Activated CD4-positive, alpha-beta T cell treated with anti-CD3 and anti-CD28 coated beads, Interleukin-2, amount 50 U/mL, for 4 hours (primary cell): ENCODE measurements at places on chromosomes 1 and 21.

DNA sequence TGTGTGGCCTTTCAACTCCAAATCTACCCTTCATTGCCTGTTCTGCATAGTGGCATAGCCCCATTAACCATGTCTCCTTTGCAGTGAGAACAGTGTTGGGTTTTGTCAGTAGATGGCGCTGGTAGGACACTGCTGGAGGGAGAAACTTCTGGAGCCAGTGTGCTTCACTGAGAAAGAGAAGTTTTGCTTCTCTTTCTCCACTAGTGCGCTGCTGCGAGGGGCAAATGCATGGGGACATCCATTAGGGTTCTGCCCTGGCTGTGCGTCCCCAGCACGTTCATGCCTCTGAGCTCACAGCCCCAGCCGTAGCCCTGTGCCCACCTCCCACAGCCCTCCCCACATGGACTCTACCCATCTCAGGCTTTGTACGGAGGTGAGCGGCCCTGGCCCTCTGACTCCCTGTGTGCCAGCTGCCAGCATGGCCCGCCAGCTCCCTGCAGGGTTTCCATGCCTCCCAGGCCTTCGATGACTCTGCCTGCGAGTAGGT lies 53.1 kb downstream of the RIMS3 start:
- DNase-seq = peak; percentile 71

- no peak for DNase-seq
Measured at GRCh38 chr21:25501462-25501861, 105.8 kb downstream of the MRPL39 start.

- no peak for DNase-seq
Measured at GRCh38 chr1:230068952-230069684, 2.1 kb downstream of the GALNT2 start.

- DNase-seq = no peak
Measured at GRCh38 chr1:1510912-1511532, 940 bp upstream of the ATAD3A start.

GRCh38 chr1:165376811-165377311 lies 20.3 kb upstream of the LMX1A start:
- DNase-seq = no peak

GRCh38 chr1:247204177-247204647 lies 32.4 kb upstream of the ZNF124 start:
- no peak for DNase-seq

DNA sequence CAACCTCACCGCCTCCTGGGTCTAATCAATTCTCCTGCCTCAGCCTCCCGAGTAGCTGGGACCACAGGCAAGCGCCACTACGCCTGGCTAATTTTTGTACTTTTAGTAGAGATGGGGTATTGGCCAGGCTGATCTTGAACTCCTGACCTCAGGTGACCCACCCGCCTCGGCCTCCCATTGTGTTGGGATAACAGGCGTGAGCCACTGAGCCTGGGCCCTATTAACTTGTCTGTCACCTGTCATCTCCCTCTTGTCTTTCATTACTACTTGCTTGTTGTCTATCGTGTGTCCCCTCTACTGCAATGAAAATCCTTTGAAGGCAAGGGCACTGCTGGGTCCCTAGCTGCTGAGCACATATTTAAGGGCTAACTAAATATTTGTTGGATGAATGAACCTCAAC lies 3.4 kb downstream of the UQCRHL start:
- no peak for DNase-seq

- DNase-seq = peak; percentile 24
Measured at GRCh38 chr1:231626951-231627614, 493 bp downstream of the DISC1 start.

DNA sequence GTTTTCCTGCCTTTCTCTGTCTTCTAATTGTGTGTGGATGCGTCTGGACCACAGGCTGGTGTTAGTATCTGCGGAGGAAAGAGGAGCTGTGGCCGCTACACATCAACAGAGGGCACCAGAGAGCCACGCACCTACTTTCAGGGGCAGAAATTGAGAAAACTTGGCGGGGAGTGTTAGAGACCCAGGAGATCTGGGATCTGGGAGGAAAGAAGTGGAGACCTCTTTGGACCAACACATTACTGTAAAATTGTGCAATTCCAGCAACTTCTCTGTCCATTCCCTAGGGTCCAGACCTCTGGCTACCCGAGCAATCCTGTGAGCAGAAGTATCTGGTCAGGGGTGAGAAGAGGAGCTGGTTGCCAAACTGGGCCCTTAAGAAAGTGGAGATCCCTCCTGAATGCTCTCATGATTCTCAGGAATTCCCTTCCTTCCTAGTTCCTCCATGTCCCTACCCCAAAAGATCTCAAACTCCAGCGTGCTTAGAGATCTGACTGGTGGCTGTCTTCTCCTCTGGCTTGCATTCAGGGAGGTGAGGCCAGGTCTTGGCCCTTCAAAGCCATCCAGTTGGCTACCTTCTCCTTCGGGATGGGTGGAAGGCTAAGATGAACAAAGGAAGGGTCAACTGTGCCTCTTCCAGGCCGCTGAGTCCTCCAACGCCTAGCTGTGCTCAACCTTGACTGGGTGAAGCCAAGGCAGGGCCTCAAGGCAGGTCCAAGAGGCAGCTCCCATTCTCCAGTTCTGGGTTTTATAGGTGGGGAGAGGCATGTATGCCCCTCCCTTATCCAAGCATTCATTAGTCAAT lies 1.2 kb upstream of the KIRREL1 start:
- peak; percentile 14 for DNase-seq

DNA sequence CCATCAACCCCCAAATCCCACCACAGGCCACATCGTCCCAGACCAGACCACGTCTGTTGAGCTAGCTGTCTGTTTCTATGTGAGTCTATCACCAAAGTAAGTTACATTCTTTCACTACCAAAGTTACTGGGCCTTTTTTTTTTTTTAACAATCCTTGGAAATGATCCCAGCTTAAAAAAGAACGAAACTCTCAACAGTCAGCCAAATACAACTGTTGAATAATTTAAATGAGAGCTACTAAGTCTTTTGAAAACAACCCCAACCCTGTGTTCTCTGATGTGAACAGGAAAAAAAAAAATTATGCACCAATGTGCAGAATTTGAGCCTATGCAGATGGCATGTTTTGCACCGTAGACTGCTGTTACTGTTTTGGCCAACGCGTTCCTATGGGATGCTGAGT lies 134.0 kb upstream of the ETS2 start:
- no peak for DNase-seq

DNA sequence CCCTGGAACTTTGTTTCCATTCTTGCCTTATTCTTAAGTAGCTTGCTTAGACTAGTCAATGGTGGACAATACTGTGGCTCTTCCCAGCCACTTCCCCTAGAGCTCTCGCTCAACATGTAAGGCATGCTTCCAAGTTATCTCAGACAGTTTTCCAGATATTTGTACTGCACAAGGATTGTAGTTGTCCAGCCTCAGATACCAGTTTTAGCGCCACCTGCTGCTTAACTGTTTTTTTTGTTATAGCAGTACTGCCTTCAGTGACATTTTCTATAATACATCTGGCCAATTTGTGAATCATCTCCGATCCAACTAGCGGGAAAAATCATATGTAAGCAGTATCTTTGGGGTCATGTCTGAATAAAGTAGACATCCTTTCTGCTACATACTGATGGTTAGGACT lies 346.7 kb upstream of the ADGRL4 start:
- DNase-seq = no peak

GRCh38 chr1:33088119-33088906 lies 7.4 kb downstream of the AZIN2 start:
- no peak for DNase-seq

DNA sequence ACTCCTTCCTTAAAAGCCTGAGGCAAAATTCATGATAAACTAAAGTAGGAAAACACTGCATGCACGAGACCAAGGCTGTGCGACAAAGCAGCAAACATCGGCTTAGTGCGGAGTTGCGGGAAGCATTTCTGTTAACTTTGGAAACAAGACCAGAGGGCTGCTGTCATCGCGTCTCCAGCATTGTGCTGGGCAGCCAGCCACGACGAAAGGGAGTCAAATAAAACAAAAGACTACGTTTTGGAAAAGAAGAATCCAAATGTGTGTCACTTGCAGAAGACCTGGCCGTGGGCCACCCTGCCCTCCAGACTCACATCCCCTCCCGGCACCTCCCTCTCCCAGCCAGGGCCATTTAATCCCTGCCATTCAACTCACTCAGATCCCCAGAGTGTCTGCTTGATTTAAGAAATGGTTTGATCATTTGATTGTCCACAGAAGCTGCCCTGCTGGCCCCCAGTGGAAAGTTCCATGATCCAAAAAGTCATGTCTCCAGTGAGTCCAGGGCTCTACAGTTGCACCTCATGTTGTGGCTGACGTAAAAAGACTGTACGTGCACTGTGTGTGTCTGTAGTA lies 2.4 kb upstream of the KRTAP10-11 start:
- DNase-seq = no peak

- DNase-seq = no peak
Measured at GRCh38 chr1:87673748-87674147, 345.1 kb downstream of the LMO4 start.

GRCh38 chr1:18009478-18009961 lies 98.1 kb upstream of the IGSF21 start:
- no peak for DNase-seq

DNA sequence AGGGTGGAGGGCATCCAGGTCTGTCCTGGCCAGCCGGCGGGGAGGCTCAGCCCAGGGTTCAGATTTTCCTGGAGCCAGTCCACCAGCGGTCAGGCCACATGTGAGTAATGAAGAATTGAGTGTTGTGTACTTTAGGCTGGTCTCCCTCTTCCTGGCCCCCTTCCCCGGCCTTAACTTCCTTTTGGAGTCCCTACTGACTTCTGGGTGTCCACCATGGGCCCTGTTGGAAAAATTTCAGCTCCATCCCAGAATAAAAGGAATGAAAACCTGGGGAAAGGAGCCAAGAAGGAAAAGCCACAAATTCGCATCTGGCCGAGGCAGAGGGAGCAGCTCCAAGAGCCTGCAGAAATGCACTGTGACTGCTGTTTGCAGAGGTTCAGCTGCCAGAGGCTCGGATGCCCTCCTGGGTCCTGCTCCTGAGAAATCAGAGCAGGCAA lies 35.5 kb upstream of the HHAT start:
- DNase-seq = no peak

DNA sequence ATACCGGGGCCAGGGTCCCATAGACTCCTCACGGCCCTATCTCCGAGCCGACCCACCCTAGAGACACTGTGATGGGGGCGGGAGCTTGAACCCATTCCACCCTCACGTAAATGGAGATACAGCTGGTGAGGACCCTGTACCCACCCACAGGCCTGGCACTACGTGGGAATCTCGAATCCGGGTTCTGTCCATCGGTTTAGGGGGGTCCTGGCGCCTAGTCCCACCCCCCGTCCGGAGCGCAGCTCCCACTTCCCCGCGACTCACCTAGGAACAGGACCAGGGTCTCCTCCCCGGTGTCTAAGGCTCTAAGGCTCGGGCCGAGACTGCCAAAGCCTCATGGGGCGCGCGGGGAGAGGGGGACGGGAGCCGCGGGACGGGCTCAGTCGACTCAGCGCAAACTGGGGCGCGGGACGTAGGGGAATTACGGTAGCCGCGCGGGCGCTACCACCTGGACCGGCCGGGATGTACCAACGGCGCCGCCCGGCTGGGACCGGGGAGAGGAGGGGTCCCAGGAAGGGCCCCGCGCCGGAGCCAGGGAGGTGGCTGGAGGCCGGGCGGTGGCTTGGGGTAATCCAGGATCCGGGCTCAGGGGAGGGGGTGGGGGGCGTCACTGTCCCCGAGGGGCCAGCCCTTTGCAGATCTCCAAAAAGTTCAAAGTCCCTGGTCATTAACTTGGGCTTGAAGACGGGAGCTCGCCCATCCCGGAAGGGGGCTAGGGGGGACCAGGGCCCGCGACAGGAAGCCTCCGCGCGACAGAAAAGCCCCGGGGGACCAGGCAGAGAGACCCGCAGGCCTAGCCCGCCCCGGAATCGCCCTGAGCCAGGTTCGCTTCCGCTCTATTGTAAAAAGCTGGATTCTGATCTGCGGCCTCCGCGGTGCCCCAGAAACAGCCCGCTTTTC lies 1.0 kb downstream of the PLEKHG5 start:
- peak; percentile 36 for DNase-seq

DNA sequence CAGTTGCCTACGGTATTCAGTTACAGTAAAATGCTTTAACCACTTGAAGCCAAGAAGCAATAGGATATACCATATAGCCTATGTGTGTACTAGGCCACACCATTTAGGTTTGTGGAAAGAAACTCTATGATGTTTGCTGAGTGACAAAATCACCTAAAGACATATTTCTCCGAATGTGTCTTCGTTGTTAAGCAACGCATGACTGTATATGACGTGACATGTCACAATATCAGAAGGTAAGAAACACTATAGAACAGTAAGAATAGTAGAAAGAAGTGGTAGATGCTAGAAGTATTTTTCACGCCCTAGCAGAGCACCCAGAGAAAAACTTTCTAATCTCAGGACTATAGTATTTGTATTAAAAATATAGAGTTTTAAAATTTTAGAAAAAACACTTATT lies 1188.2 kb upstream of the B3GALT2 start:
- DNase-seq = no peak

DNA sequence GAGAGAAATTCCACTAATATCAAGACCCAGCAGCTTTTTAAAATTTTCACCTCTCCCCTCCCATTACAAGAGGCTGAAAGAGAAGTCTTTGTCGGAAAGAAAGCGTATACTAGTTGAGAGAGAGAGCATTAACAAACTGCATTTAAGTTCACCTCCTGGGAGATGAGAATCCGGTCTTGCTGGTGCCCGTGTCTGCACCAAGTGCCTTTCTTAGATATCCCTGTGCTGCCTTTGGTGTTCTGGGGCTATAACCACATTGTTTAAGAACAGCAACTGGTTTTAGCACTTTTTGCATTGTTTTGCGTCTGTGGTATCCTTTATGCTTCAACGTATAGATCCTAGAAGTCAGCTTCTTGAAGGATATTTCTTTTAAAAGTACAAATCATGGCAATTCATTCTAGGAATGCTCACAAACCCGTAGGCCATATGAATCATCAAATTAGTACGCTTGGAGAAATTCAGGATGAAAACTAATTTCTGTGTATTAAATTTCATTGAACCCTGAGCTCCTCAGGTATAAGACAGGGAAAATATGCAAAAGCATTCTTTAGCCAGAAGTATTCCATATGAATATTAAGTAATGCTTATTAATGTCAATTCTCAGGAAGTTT lies 3.4 kb upstream of the RPE65 start:
- DNase-seq = no peak

GRCh38 chr1:8578132-8578877 lies 239.1 kb downstream of the RERE start:
- DNase-seq = no peak

DNA sequence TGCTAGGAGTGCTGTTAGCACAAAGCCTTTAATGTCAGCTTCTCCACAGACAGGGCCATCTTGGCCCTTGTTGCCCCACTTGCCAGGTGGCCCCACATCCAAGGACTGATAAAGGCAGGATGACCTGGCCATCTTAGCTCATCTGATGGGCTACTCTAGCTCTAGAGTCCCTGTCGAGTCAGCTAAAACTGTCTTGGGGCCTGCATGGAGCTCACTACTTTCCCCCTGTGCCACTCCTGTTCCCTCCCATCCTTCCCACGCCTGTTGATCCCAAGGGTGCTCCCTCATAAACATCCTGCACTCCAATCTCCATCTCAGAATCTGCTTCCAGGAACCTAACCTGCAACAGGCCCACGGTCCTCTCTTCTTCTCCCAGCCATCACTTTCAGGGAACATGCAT lies 652 bp upstream of the GPX7 start:
- DNase-seq = no peak

DNA sequence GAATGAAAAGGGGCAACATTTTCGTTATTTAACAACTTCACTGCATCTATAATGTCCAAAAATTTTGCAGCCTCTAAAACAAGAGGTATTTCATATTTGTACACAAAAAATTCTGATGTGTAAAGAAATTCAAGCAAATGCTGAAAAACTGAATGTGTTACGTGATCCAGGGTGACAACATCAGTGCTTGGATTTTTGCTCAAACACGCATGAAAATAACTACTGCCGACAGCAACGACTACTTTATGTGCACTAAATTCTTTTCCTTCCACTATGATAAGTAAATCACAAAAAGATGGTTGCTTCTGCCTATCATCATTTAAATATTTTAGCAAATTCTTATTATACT lies 53.4 kb upstream of the ASPM start:
- no peak for DNase-seq
